Anterior cingulate cortex (tissue), 58 donors: ENCODE measurements at places on chromosomes 12 and 14.

DNA sequence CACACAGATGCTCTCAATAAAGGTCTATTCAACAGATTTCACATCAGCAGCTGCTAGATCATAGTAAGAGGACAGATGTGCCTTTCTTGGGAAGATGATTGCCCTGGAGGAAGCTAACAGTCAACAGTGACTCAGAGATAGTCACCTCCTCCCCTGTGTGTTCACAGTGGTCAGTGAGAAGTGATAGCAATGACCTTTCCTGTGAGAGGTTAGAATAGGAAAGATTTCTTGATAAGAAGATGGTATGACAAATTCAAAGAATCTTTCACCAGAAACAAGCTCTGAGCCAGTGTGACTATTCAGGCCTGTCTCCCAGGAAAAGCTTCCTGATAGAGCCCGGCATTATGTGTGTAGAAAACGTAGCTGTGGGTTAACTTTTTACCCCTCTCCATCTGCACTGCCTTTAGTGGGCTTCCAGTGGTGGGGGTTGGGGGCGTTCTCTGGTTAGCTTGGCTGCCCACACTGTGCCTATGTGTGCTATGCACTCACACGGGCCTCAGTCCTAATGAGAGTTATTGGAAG, 66.4 kb upstream of the ARHGAP5 start:
- no peak for DNase-seq

- no peak for DNase-seq
Measured at GRCh38 chr14:100132903-100133510, 26.4 kb downstream of the DEGS2 start.

DNA sequence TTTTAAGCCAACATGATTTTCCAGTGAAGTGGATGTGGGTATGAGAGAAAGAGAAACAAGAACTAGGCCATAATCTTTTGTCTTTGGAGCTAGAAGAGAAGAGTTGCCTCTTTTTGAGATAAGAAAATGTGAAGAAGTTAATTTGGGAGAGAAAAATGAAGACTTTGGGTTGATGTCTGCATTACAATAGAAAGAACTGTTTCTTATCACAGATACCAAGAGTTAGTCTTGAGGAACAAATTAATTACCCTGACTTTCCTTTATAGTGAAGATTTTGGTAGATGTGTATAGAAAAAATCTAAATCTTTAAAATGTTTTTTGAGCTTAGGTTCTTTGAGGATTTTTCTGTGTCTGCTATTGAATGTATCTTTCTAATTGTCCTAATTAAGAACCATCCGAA, 4.2 kb downstream of the A2M start:
- no peak for DNase-seq

- no peak for DNase-seq
Measured at GRCh38 chr12:80714846-80715245, 1.9 kb upstream of the MYF5 start.

GRCh38 chr12:120592121-120593049, 11.2 kb upstream of the POP5 start:
- DNase-seq = no peak

GRCh38 chr14:70045844-70046535, 142.8 kb downstream of the SLC8A3 start:
- peak; percentile 64 for DNase-seq

GRCh38 chr14:94282991-94283723, 9.9 kb downstream of the SERPINA10 start:
- no peak for DNase-seq

DNA sequence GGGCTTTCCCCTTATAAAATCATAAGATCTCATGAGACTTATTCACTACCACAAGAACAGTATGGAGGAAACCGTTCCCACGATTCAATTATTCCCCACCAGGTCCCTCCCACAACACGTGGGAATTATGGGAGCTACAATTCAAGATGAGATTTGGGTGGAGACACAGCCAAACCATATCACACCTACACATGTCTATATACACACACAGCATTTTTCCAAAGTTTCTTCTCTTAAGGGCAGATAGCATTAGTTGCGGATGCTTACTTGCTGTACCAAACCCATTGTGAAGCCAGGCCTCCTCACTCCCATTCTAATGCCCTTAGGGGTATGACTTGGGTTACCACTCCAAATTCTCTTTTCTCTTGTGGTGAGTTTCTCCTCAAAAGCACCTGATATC, 104.1 kb upstream of the RAP1B start:
- DNase-seq = no peak

DNA sequence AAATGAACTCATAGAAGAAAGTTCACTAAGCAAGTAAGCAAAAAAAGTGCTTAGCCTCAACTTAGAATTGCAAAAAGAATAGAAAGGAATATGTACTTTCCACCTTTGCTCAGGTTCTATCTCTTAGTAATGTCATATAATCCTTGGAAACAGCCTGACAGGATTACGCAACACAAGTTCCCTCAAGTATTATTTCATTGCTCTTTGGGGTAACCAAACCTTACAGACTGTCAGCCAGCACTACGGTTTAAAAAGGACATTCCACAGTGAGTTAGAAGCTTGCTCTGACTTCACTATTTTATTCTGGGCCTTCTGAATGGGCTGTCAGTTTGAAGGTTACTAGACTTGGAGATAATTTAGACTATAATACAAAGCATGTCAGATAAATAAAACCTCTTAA, 264.0 kb downstream of the ATXN7L3B start:
- DNase-seq = no peak

DNA sequence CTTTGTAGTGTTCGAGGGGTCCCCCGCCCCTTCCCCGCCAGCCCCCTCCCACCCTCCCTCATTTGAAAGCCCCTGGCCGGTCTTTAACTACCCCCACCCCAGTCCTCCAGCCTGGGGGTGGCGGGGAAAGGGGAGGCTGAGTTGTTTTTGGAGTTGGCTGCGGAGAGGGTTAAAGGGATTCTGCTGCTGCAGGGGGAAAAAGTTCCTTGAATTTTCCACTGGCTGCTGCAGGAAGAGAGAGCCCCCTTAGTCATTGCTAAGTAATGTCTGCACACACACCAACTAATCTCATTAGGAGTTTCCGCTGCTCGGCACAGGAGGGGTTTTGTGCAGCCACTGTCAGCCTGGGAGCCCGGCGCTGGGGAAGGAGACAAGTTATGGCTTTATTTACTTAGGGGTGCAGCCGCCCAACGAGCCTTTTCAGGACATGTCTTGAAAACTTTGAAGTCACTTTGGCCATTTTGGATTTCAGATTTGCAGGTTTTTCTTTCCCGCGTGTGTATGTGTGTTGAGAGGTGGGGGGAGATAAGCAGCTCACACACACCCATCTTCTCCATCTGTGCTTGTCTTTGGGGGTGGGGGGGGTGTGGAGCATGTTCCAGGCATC, 1.8 kb downstream of the ELK3 start:
- no peak for DNase-seq

- DNase-seq = no peak
Measured at GRCh38 chr12:19645823-19646222, 206.5 kb downstream of the AEBP2 start.

- no peak for DNase-seq
Measured at GRCh38 chr12:123243671-123244262, 10.5 kb downstream of the MTRFR start.

- no peak for DNase-seq
Measured at GRCh38 chr14:60981633-60982455, 799 bp downstream of the SLC38A6 start.

- DNase-seq = no peak
Measured at GRCh38 chr12:13093191-13093847, 10.1 kb downstream of the GSG1 start.

GRCh38 chr12:107845980-107846659, 71.6 kb downstream of the ASCL4 start:
- no peak for DNase-seq

DNA sequence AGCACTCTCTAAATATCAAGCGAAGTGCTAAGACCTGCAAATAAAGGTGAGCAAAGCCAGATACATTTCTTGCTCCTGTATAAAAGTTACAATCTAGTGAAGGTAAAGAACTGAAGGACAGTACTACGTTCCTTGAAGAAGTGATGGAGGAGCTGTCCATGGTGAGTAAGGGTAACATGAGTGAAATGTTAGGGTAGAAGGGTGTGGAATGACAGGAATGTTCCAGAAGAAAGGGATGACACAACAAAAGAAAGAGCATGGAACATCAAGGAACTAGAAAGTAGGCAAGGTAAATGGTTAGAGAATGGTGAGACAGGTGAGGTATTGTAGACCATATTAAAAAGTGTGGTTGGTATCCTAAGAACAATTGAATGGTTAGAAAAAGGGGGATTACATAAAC, 272.4 kb downstream of the ACSS3 start:
- DNase-seq = no peak

GRCh38 chr14:105857220-105857825, 330.9 kb downstream of the TMEM121 start:
- DNase-seq = no peak

DNA sequence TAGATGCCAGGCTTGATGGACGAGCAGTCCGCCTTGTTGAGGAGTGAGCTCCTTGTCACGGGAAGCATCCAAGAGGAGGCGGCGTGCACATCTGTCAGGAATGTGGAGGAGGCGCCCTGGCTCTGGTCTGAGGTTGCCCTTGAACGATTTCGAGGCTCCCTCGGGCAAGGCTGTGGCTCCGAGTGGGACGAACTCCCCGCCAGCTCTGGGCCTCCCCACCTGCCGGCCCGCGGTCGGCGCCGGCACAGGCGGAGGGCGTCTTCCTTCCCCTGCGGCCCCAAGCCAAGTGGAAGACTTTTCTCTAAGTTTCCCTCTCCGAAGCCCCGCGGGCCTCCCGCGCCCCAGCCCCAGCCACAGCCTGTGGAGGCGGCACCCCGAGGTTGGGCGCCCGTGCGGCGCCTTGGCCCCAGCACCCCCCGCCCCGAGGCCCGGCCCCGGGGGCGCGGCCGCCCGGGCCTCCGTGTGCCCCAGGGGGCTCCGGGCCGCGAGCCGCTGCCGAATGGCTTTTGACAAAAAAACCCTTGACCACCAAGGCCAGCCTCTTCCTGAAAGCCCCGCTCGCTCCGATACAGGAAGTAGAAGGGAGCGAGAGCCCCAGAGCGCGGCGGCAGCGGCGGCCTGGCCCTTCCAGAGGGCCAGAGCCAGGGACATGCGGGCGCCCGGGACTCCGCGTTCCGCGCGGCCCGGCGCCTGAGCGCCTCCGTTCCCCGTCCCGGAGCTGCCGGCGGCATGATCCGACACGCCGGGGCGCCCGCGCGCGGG, at the start of gene RIN3:
RIN3 (plus strand) TSS at position 578 of the 762 bp plus-strand sequence; CDS start at position 730, 152 bp downstream.
- DNase-seq = no peak

DNA sequence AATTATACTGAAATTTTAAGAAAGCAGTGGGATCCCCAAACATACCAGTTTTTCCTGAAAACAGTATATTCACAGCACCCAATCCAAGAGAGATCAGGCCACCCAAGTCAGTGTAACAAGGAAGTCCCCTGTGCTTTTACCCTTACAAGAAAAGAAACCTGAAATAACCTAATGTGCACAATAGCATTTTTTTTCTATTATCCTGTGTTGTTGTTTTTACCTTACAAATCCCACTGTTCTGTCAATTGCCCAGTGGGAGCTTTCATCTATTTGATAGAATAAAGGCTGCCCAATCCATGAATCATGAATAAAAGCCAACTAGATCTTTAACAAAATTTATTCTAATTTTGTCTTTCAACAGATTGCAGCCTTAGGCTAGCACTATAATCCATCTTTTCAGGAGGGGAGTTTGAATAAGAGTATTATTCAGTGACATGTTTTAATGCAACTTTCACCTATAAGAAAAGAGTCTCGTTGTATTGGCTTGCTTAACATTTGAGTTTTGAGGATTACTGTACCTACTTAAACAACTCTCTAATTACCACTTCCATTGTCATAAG, 457.4 kb downstream of the TRHDE start:
- DNase-seq = no peak

- no peak for DNase-seq
Measured at GRCh38 chr12:53287741-53288216, 7.6 kb upstream of the PFDN5 start.

- no peak for DNase-seq
Measured at GRCh38 chr14:76808011-76808410, 4.7 kb downstream of the ANGEL1 start.

DNA sequence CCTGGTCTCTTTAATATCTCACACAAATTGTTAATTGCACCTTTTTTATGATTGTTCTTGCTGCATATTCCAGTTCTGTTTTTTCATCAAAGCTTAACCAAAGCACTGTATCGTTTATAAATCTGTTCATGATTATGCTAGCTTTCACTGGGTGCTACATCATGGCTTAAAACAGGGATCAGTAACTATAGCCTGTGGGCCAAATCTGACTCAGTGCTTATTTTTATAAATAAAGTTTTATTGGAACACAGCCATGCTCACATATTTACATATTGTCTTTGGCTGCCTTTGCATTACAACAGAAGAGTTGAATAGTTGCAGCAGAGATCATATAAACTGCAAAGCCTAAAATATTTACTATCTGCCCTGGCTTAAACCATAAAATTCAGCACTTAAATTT, 183.4 kb upstream of the NRXN3 start:
- no peak for DNase-seq

DNA sequence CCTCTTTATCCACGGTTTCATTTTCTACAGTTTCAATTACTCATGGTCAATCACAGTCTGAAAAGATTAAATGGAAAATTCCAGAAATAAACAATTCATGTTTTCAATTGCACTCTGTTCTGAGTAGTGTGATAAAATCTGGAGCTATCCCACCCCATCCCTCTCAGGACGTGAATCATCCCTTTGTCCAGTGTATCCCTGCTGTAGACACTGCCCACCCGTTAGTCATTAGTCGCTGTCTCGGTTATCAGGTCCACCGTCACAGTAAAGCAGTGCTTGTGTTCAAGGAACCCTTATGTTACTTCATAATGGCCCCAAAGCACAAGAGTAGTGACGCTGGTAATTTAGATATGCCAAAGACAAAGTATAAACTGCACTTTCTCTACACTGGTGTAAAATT, 141.0 kb upstream of the LMNTD1 start:
- DNase-seq = no peak

DNA sequence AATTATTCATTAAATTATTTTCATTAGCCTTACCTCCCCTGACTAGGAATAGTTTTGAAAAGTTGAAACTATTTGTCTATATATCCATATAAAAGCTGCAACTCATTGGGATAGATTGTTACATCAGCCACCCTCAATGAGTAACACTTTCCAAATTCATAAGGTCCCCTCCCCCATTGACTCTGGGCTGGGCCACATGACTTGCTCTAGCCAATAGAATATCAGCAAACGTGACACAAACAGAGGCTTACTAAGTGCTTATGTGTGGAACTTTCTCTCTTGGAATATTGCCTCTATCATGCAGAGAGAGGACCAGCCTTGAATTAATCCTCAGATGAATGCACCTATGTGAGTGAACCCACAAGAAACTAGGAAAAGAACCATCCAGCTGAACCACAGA, 213.7 kb downstream of the CCDC59 start:
- DNase-seq = no peak

DNA sequence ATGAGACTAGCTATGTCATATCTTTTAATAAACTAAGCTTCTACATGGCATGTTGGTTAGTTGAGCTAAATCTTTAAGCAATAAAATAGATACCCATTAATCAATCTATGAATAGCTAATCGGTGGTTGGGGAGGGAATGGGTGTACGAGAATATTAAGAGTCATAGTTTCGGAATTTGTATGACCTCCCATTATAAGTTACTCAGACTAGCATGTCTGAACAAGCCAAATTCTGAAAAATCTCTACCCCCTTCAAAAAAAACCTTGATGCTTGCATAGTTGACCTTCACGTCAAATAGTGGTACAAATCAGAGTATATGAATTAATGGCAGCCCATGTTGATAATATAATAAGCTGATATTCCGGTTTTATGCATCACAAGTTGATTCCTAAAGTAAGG, 60.0 kb downstream of the PLEKHG7 start:
- no peak for DNase-seq
